ENCODE measurements at places on chromosomes 13 and 19.

DNA sequence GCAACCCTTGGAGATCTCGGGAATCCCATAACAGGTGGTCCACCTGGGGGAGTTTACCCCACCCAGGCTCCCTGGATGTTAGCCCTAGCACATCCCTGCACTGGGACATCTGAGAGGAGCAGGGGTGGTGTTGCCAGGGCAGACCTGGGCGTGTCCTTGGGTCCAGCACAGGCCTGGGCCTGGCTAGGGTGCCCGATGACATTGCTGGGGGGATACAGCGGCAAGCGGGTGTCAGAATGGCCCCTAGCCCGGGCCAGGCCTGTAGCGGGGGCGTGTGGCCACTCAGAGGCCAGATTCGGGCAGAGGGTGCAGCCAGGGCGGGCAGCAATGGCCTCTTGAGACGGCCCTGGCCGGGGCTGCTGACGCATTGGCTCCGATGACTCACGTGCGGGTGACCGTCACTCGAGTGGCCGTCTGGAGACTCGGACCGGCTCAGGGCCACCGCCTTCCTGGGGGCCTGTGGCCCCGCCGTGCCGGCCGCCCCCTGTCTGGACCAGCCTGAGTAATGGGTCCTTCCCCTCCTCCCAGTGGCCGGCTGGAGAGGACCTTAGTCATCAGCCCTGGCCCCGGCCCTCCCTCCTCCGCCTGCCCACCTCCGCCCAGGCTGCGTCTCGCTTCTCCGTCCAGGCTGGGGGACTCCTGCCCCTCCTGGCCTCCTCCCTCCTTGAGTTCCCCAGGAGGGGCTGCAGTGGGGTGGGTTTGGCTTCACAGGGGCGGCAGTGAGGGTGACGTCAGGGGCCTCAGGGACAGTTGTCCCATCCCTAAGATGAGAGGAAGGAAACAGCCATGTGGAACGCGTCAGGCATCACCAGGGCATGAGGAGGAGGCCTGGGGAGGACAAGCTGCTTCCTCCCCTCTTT lies 23.2 kb upstream of the CRTC1 start:
- no peak for DNase-seq

GRCh38 chr13:70694996-70695715 lies 586.9 kb upstream of the KLHL1 start:
- DNase-seq, result no peak

- no peak for DNase-seq
Observed at GRCh38 chr13:41117869-41118268, 14.7 kb downstream of the KBTBD6 start.

DNA sequence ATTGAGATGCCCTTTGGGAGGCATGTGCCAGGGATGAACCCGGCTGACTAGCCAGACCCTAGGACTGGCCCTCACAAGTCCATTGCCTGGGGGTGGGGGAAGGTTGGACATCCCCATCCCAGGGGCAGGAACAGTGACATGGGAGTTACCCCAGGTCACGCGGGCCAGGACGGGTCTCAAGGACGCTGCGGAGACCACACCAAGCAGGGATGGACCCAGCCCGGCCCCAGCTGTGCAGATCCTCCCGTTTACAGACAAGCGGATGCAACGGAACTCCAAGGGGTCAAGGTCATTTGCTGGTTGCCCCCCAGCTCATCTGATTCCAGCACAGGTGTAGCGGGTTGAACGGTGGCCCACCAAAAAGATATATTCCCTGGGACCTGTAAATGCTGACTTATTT lies 20.0 kb downstream of the F2RL3 start:
- DNase-seq, result no peak

DNA sequence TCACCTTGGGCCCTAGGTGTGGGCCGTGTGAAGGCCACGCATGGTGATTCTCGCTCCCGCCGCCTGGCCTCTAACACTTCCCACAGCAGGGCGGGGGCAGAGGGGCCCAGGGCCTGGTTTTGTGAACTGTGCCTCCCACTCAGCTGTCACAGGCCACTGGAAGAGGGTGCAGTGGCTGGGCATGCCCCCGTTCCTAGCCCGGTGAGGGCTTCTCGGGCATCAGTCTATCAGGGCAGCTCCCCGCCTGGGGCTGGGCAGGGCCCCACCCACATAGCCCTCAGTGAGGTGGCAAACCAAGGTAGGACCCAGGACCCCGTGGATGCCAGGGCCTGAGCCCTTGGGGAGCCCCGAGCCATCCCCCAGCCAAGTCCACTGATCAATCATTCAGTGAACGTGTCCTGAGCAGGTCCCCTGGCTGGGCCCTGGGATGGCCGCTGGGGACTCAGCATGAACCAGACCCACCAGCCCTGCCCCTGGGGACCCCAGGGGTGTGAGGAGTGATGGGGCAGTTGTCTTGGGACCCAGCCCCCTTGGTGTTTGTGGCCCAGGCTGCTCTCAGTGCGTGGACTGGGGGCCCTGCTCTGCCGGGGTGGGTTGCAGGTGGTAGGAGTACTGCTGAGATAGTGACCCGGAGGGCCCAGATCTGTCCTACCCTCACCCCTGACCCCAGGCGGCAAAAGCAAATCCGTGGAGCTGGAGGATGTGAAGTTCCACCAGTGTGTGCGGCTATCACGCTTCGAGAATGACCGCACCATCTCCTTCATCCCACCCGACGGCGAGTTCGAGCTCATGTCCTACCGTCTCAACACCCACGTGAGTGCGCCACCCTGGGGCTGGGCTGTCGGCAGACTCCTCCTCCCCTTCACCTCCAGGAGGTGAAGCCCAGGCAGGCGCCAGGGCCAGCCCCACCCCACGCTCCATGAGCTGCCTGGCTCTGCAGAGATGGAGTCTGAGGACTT lies 29.4 kb downstream of the AP1M1 start:
- peak; percentile 0 for DNase-seq

- no peak for DNase-seq
Observed at GRCh38 chr19:2813235-2814160, 6.2 kb upstream of the ZNF554 start.

DNA sequence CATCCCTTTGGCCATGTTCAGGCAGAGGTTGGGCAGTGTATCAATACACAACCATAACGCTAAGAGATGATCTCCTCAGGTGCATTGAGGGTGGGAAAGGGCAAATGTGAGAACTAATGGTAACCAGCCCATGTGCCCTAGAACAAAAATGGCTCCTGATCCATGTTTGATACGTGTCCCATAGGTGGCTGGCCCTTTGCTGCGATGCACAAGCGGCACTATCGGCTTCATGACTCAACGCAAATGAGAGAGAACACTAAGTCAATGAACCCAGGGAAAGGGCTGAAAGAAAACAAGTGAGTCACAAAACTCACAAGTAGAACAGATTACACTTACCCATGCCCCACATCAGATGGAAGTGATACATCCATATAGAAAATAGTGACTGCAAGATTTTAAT lies 201.7 kb downstream of the ABCC4 start:
- DNase-seq, result no peak

DNA sequence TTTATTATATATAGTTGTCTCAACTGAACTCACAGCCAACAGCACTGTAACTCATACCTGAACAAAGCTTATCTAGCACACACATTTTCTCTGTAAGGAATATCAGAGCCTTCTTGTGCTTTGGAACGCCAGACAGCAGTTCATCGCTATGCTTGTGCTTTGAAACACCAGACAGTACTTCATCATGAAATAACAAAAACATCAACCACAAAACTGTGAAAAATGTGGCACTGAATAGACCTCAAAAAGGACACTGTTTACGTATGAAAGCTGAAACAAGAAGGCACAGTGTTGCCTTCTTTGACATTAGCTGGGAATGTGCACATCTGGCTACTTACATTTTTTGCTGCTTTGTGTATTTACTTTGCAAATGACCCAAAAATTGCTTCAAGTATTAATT lies 160.2 kb downstream of the PDS5B start:
- no peak for DNase-seq

DNA sequence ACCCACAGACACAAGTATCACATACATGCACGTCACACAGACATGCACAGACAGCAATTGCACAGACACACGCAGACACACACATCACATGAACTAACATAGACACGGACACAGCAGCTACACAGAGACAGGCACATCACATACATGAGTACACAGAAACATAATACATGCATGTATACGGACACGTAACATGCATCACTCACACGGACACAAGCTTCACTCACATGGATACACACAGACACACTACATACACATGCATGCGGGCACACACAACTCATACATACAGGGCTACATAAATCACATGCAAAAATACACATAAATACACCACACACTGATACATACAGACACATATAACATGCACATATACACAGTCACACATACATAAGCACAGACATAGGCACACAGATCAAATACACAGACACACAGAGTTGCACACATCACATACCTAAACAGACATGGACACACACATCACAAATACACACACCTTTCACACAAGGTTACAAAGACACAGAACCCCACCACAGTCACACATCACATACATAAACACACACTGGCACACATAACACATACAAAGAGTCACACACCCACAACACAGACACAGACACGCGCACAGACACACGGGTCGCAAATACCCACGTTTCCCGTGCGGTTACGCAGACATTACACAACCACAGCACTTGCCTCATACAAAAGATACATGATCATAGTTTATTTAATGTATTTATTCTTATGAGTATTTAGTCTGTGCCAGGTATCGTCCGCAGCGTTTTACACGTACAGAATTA lies 1.1 kb upstream of the LMTK3 start:
- DNase-seq, result no peak

Measured in GM12865 (cell line).